Stimulated activated CD8-positive, alpha-beta memory T cell treated with anti-CD3 and anti-CD28 coated beads, Interleukin-7, amount 100 ng/mL, for 4 hours (primary cell): ENCODE measurements at places on chromosomes 7 and 10.

DNA sequence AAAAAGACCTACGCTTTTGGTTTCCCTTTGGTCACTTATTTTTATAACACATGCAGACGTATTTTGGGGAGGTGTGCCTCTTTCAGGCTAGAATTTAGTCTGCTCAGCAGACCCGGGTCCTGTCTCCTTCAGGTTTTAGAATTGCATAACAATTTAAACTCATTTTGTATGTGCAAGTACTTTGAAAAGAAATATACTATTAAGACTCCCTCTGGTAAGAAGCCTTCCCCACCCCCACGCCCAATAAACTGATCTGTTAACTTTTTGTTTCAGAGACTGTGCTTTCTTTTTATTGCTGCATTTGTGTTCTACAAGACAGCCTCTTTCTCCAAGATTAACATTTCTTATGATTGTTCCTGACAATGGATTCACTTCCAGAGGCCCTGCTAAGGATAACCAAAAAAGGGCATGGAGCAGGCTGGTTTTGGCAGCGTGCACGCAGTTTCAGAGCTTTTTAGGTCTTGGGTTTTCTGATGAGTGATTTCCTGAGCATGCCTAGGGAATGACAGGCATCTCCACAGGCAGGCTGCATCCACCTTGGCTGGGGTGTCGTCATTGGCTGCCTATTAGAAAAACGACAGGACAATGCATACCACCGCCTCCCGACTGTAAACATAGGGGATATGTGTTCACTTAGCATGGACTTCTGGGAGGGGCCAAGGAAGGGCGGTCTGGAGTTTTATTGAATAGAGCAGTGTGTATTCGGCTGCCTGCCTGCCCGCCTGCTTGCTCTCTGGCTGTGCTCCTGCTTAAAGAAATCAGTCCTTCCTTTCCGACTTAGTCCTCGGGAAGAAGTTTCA, at the start of gene CALD1:
Gene CALD1 (plus strand): TSS at position 694 of the 800 bp plus-strand sequence. CDS start 88,100 bp downstream, outside the sequence.
- DNase-seq, result no peak

GRCh38 chr10:53091574-53091973, 319.0 kb upstream of the MBL2 start:
- DNase-seq, result no peak

GRCh38 chr7:6157685-6158423, 114.6 kb downstream of the CYTH3 start:
- DNase-seq, result no peak

GRCh38 chr7:155293721-155294510, 3.8 kb upstream of the INSIG1 start:
- DNase-seq, result no peak

DNA sequence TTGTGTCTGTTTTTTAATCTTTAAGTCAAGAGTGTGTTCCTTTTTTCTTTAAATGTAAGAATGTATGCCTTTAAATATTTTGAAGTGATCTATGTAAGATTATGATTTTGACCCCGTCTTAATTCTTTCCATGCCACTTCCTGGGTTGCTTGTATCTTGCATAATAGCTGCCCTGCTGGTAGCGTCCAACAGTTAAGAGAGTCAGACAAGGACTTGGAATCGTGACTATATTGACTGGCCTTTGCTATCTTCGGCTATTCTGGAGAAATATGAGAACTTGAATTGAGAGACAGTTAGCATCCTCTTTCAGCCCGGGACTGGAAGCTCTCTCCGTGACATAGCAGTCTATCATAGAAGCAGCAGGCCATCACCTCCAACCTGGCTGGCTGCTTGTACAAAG, 13.0 kb downstream of the NRP1 start:
- DNase-seq, result no peak

- DNase-seq, result no peak
Measured at GRCh38 chr7:6727663-6728062, 20.9 kb upstream of the ZNF12 start.

DNA sequence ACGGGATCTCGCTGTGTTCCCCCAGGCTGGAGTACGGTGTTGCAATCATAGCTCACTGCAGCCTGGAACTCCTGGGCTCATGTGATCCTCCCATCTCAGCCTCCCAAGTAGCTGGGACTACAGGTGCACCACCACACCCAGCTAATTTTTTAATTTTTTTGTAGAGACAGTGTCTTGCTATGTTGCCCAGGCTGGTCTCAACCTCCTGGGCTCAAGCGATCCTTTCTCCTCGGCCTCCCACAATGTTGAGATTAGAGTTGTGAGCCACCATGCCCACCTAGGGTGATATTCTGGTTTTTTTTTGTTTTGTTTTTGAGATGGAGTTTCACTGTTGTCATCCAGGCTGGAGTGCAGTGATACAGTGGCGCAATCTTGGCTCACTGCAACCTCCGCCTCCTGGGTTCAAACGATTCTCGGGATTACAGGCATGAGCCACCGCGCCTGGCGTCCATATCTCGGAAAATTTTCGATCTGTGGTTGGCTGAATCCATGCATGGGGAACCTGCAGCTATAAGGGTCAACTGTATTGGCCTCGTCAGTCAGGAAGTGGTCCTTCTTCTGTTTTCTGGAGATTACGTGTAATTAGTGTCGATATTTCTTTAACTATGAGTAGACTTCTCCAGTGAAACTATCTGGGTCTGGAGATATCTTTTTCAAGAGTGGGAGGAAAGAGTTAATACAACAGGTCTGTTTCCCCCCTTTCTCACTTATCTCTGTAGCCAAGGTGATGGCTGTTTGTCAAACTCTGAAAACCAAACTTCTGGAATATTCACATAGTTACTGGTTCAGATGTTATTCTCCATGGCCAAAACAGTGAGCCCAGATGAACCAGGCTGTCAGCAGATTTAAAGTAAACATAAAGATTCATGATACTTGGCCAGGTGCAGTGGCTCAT, 21.0 kb upstream of the FIS1 start:
- DNase-seq, result no peak

DNA sequence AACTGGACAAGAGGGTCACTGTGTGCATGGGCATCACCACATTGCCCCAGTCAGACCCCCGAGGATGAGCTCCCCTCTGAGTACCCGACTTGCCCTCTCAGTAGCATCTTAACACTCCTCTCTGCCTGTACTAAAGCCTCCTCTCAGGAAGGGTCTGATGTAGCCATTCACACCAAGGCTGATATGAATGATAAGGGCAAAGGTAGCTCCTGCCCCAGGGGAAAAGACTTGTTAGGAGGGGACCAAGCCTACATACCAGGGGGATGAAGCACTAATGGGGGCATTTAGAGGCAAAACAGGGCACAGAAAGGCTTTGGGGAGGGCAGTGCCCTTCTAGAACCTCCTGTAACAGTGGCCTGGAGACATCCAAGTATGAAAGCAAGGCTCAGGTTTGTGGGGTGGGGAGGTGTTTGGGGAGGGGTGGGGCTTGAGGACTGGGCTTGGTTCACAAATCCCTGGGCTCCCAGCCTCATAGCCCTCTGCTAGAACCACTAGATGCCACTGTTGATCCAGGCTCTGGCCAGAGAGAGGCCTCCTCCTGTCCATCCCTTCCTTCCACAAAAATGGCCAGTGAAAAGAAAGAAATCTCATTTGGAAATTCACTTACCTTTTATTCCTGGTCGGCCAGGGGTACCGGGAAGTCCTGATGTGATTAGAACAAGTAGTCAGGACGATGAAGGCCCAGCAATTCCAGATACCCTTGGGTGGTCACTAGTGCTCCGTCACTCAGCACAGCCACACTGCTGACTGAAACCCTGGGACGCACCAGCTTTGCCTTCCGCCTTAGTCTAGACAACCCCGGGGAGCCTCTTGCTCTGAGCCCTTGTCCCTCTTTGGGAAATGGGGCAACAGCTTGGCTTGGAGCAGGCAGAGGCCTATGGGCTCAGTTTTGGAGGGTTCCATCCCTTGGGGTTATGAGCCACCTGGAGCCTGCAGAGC, 40.3 kb downstream of the COL17A1 start:
- DNase-seq, result no peak

DNA sequence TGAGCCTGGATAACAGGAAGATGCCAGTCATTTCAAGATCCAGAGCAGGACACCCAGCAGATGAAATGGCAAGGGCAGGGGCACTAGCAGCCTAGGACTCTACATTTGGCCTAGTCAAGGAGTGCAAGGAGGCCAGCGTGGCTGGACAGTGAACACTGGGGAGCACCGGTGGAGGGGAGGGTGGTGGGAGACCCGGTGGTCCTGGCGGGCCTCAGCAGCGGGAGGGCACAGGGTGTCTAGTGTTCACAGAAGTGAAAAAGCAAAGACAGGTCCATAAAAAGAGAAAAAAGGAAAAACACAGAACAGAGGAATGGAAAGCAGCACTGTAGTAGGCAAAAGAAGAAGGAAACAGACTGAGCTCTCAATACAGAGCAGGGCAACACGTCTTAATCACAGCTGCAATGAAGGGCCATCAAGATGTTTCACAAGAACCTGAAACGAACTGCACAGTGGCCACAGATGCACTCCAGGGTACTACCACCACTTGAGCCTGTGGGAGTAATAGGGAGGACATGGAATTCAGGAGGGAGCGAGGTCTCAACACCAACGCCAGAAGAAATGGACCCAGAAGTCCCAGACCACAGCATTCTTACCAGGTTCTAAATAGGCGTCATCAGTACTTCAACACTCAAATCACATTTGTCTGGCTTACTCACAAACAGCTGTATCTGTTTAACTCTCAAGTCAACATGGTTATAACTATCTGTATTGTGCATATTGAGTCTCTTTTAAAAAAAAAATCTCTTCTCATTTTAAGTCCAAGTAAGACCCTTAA, 573.7 kb downstream of the PARD3 start:
- no peak for DNase-seq

DNA sequence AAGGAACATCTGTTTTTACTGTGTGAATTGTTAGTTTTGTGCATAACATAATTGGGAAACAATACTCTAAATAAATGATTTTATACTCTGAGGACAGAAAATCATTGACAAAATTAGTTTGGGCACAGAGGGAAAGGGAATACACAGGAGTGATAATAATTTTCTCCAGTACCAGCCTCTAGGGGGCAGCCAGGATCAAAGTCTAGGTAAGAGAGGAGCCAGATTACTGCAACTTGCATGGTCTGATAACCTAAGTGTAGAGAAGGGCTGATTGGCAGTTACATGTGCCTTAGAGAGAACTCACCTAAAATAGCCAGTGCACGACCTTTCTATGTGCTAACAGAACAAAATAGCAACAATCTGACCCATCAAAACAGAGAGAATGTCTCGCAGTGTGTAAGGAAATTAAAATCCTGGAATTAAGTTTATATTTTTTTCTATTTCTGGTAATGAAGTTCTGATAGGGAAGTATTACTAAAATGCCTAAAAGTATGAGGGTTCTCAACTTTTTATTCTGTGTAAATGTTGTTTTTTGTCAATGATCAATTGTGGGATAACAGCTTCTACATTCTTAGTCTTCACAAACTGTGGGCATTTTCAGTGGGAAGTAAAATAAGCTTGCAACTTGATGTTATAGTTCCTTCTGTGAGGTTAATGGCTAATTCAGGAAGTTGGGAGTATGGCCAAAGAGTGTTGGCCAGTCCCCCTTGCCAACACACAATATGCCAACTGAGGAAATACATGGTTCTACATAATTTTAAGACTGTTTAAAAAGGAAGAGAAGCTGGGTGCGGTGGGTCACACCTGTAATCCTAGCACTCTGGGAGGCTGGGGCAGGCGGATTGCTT, 66.4 kb downstream of the EXOC6 start:
- no peak for DNase-seq

GRCh38 chr10:11441151-11441535, 170.3 kb downstream of the USP6NL start:
- DNase-seq, result no peak

DNA sequence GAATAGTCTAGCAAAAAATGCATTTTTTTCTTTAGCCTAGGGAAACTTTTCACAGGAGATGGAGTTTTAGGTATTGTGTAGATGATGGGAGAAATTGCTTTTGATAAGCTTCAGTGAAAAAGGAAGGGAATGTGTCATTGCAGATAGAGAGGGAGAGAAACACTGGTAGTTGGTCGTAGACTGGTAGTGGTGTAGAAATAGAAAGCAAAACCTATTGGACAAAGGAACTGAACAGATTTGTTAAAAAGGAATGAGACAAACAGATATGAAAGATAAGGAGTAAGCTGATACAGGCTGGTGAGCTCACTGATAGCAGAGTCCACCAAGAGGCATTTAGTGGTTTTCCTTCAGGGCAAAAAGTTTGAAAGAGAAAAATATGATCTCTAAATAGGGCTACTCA, 94.3 kb downstream of the ZEB1 start:
- no peak for DNase-seq

DNA sequence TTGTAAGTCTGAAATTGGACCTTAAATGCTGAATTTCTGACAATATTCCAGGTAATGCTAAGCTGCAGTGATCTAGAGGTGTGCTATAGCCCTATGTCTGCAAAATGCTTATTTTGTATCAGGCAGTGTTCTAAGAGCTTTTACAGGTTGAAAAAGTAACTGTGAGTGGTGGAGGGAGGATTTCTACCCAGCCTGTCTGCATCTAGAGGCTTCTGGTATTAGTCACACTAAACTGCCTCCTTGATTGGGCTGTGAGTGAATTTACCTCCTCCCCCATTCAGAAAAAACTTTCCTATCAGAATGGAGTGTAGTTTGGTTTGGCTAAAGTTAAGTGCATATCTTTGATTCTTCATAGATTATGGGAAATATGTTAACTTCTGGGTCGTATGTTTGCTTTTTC, 56.8 kb downstream of the BBS9 start:
- DNase-seq, result no peak

GRCh38 chr7:37095122-37095521, 353.5 kb downstream of the ELMO1 start:
- DNase-seq, result no peak

DNA sequence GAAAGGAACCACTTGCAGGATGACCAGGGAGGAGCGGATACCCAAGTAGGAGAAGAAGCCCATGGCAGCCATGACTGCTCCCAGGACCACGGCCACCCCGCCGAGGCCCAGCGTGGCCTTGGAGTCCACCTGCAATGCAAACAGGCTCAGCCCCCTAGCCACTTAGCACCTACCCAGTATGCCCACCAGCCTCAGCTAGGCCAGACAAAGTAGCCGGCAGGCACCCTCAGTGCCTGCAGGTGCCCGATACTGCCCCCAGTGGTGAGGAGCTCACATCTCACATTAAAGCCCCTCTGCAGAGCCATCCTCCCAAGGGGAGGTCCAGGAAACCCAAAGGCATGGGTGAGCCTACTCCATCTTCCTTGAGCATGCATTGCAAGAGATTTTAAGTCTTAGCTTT, 6.6 kb downstream of the NPC1L1 start:
- DNase-seq, result no peak

GRCh38 chr7:2776401-2776800, 67.7 kb downstream of the GNA12 start:
- DNase-seq, result no peak

GRCh38 chr10:73131301-73131700, 21.0 kb downstream of the NUDT13 start:
- DNase-seq, result no peak

- DNase-seq, result no peak
Measured at GRCh38 chr7:106071999-106072714, 40.0 kb downstream of the SYPL1 start.

- no peak for DNase-seq
Measured at GRCh38 chr7:37259319-37259821, 189.3 kb downstream of the ELMO1 start.

GRCh38 chr10:101038484-101038883, 7.5 kb downstream of the SFXN3 start:
- no peak for DNase-seq
